ENCODE measurements at places on chromosomes 5 and 9.

DNA sequence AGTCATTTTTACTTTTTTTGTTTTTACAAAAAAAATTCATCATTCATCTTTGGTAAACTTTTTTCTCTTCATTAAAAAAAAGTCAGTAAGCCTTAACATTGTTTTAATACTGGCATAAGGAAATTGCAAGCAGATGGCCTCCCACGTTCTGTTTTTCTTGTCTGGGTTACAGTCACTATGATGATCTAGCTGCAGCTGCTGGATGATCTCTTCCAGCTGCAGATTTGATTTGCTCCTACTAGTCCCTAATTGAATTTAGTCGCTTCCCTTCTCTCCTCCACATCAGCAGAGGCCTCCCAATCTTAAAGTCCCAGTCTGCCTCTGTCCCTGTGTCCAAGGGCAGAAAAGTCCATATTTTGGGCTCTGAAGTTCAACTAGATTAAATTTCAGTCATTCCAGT lies 106.8 kb upstream of the PTGER4 start:
- no peak for DNase-seq

DNA sequence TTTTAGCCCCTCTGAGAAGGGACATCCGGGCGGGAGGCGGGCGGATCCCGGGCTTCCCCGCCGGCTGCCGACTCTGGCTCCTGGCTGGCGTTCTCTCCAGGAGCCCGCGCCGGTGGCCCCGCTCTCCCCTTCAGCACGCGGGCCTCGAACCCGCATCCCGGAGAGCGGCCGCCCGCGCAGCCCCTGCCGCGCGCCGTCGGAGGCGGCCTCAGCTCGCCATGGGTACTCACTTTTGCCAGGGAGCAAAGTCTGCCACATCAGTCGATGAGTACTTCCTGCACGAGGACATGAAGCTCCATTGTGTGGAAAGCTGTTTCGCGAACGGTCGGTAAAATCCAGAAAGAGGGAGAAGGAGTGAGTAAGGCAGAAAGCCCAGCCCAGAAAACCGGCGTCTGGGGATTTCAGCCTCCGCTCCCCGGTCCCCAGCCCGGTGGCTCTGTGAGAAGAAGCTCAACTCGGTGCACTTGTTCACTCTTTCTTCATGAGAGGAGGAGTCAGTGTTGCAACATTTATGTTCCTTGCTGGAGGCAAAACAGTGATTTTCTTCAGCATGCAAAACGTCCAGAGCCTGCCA lies at the start of gene PRLR:
Gene PRLR (minus strand): TSS at position 450 of the 574 bp plus-strand sequence. CDS start 140,867 bp downstream, outside the sequence.
- DNase-seq = no peak

- DNase-seq = no peak
These were observed 41.6 kb upstream of the EXOC3 start for GRCh38 chr5:401146-402034.

GRCh38 chr5:73728493-73729273 lies 102.7 kb downstream of the ARHGEF28 start:
- DNase-seq = no peak

GRCh38 chr9:93230601-93231000 lies 46.7 kb downstream of the WNK2 start:
- DNase-seq = no peak

DNA sequence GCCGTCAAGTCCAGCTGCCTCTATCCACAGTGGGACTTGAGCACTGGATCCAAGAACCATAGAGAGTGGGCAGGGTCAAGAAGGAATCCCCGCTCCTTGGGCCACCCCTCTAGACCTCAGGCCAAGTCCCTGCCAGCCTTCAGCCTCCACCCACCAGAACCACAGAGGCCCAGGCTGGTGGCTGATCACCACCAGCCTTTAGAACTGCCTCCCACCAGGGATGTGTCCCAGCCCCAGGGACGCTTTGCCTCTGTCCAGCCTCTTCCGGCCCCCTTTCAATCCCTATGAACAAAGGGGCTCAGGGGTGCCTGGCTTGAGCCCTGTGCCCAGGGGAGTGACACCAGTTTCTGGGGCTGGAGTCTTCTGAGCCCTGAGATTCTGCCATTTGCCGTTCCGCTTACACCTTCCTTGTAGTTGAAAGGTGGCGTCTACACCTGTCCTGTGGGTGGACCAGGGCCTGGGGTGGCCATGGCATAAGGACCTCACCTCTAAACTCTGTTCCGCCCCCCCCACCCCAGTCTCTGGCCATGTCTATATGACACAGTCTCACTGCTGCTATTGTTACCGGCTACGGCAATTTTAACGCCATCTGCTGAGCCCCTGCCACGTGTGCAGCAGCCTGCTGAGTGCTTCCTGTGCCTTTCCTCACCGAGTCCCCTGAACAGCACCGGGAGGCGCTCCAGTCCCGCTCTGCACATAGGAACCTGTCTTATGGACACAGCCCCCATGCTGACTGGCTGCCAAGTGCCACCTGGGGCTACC lies 35.7 kb upstream of the ORM1 start:
- no peak for DNase-seq

DNA sequence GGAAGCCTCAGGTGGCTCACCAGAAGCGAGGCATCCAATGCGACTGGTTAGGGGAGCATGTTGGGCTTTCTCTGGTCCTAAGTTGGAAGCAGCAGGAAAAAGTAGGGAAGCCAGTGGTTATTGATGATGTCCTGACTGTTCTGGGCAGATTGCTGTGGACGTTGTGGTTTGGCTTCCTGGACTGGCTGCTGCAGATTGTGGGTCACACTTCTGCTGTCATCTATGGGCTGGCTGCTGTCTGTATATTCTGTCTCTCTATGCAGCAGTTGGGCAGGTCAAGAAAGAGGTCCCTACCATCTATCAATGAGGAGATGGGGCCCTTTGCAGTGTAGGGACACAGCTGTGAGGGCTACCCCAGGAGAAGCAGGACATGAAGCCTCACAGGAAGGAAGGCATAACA lies 13.5 kb upstream of the MARCHF6 start:
- DNase-seq = no peak

DNA sequence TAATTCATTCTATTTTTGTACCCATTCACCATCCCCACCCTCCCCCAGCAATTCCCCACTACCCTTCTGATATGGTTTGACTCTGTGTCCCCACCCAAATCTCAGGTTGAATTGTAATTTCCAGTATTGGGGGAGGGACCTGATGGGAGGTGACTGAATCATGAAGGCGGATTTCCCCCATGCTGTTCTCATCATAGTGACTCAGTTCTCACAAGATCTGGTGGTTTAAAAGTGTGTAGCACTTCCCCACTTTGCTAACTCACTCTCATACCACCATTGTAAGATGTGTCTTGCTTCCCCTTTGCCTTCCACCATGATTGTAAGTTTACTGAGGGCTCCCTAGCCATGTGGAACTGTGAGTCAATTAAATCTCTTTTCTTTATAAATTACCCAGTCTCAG lies 25.9 kb upstream of the TESK1 start:
- DNase-seq = no peak

GRCh38 chr5:51582871-51583394 lies 199.7 kb downstream of the ISL1 start:
- DNase-seq = no peak

- DNase-seq = no peak
These were observed 66.8 kb downstream of the CAMSAP1 start for GRCh38 chr9:135840539-135840938.

DNA sequence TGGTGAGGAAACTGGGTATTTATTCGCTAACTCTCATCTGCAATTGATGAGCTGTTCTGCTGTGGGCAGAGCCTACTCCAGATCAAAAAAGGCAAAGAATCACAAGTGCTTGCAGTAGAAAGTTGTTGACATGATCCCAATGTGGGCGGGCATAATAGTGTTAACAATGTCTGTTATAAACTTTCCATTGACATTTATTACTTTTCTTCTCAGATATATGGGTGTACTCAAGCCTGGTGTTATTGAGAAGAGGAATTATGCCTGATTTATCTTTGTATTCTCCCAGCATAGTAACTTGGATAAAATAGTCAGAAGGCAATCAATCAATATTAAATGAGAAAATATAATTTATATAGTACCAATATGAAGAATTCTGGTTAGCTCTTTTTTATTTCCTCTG lies 47.8 kb downstream of the ZNF474 start:
- DNase-seq = no peak

DNA sequence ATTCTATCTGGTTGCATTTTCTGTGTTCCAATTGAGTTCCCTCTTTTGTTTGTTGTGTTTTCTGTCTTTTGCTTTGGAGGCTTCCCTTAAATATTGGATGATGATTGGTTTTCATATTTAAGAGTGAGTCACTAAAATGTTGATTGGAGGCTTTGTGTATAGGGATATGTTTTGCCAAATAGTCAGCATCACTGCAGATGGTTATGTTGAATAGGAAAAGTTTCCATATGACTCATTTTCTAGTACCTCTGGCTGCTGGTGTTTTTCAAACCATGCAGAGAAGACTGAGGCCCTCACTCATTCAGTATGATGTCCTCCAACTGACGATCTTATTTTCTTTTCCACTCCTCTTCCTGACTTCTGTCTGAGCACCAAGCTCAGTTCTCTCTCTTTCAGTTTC lies 1290.0 kb downstream of the EFNA5 start:
- DNase-seq = no peak

DNA sequence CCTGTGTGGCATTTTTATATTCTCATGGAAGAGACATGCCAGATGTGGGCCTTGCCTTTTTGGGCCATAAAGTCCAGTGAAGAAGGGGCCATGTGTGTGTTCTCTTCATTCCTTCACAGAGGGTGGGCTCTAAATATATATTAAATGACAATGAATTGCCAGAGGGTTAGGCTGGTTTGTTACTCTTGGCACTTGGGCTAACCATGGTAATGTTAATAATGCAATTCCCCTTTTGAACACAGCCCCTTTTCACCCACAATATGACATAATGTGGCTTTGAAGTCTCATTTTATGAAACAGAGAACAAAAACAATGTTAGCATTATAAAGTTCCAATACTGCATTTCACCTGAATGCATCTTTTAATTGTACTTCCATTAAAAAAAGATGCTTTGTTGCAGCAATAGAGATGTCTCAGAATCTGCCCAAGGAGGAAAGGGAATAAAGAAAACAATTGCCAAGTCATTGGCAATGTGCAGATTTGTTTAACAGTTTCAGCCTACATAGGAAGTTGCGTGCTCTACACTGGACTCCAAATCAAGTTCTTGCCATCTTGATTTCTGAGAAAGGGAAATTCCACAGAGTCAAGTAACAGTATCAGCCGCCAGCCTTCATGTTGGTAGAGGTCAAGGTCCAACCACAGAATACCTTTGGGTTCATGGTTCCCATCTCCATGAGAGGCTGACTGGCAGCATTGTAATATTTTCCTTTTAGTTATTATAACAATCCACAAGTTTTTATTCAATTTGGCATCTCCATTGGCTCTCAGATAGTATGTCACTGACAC lies 141.9 kb downstream of the SLC12A2 start:
- DNase-seq = no peak

- DNase-seq = no peak
These were observed 232.5 kb downstream of the SPATA31A1 start for GRCh38 chr9:39587844-39588499.

- no peak for DNase-seq
These were observed 90.3 kb upstream of the MOCS2 start for GRCh38 chr5:53199882-53200281.

- DNase-seq = no peak
These were observed 220.2 kb downstream of the ADAMTS6 start for GRCh38 chr5:65261499-65261898.

GRCh38 chr9:115665519-115665918 lies 488.1 kb upstream of the PAPPA start:
- no peak for DNase-seq

- DNase-seq = no peak
These were observed 86.7 kb upstream of the ICE1 start for GRCh38 chr5:5335700-5336264.

DNA sequence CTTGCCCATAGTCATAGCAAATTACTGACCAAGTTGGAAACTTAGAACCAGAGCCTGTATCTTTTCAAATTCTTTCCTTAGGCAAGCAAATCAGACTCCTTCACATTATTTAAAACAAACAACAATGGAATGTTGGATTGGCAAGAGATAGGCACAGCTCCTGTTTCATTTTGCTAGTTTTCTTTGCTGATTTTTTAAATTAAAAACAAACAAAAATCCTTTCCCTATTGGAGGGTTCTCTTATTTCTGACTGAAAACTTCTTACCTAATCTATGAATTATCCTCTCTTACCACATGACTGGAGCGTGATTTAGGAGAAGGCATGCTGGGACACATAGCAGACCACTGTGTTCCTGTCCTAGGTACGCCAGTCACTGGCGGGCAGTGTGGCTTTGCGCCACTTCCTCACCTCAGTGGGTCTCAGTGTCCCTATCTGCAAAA lies 63.0 kb downstream of the TTC39B start:
- no peak for DNase-seq

- DNase-seq = peak; percentile 34
These were observed 20.9 kb downstream of the FAM13B start for GRCh38 chr5:138011991-138012390.

- peak; percentile 92 for DNase-seq
These were observed 278.4 kb downstream of the NSG2 start for GRCh38 chr5:174323878-174324281.

DNA sequence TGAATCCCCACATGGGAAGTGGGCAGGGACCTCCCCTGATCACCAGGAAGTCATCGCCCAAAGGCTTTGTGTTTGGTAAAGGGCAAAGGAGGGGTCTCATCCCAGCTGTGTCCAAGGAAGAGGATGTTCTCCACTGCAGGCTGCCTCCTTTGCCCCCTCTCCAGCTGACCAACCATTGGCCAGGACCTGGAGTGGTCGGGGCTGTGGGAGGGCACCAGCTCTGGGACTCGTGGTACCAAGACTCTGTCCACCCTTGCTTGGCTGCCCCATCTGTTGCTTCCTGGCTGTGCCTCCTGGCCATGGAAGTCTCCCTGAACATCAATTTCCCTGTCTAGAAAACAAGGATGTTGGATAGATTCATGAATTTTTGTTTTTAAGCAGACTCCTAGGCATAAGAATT lies 34.1 kb downstream of the COL15A1 start:
- DNase-seq = no peak

DNA sequence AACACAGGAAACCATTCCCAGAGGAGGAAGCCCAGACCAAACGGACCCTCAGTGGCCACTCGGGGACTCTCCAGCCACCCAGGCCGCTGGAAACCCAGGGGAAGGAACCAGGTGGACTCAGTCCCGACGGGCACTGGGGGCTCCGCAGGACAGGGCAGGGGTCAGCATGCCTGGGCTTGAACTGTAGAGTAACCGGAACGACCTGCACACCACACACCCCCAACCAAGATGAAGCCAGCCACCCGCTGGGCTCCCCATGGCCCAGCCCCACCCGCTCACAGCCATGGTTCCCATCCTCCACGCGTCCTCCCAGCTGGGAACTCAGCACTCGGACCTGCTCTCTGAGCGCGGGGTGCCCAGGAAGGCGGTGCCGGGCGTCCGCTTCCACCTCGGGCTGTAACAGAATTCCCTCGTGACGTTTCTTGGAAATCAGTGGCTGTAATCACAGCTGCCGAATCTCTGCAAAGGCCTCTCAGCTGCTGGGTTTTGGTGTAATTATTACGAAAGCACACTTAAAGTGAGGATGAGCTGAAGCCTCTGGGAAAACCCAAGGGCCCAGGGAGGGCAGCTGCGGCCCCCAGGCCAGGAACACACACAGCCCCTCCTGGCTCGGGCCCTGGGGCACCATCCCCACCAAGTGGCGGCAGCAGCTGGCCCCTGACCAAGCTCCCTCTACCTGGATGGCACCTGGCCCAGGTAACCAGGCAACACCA lies 13.8 kb downstream of the NACC2 start:
- DNase-seq = no peak

All from NCI-H2029 (cell line).